Cardiac fibroblast (primary cell): ENCODE measurements at places on chromosomes 2 and 18.
A peak's percentile ranks its signal among the peaks of the same experiment; 100 is the strongest.

DNA sequence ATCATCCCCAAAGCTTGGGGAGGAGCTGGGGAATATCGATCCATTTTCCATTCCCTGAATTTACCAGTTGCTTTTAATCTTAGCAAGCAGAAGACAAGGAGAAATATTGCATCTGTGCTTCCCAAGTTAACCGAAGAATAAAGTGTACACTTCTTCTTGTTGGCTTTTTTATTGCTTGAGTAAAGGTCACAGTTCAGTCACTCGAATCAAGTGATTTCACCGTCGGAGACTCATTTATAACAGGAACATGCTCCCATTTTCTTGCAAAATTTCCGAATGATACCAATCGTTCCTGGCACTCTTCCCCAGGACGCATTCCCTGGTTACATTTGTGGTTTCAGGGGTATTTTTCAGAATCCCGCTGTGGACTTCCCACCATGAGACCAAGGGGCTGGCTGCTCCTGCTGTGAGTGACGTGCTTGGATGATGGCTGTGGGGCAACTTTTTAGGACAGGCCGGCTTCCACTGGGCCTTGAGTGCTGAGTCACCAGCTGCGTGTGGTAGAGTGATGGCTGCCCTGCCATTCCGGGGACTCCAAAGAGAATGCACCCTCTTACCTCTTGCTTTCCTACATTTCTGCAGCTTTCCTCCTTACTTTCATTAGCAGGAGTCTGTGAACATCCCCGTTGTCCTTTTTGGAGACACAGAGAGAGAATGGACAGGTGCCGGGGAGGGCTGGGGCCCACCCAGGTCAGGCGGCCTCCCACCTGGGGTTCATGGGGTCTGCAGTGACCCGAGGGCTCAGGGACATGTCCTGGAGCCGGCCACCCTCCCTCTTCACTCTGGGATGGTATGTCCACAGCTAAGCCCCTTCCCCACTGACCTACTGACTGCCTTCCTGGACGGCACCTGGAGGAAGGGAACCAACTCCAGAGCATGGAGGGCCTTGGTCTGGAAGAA lies 60.7 kb upstream of the HDAC4 start:
- no peak for DNase-seq

GRCh38 chr2:776038-776437 lies 98.8 kb upstream of the TMEM18 start:
- DNase-seq, result no peak

GRCh38 chr2:27118525-27119329 lies at the start of gene CGREF1:
Gene CGREF1, minus strand, starts transcription at chr2:27119128. Its CDS starts 14,762 bp downstream, at chr2:27104366.
- no peak for DNase-seq

DNA sequence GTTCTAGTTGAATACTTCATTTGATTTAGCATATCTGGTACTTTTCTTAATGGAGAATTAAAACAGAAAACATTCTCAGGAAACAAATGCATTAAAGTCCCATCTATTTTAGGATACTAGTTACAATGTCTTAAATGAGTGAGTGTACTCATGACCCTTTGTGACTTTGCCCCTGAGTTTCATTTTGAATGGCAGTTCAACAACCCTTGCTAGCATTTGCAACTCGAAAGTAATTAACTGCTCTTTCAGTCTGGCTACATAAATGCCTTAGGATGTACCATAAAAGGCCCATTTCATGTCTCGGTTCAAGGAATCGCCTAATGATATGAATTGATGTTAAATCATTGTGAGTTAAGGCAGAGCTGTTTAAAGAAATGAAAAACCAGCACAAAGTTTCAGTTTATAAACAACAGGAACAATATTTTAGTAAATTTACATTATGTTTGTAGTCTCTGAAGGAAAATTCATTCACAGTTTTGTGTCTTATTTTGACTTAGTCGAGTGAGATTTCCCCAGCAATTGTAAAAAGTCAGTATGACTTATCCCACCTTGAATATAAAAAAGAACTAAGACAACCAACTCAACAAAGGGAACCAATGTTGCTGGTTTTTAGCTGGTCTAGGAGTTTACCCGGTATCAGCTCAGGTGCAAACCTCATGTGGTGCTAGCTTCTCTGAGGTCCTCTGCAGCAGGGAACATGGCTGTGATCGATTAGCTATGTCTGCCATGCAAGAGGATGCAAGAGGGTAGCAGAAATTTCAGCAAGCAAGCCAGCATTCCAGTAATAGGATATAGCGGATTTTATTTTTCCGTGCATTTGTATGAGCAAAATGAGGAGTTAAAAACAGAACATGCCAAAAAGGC lies 386.2 kb downstream of the PTPRM start:
- no peak for DNase-seq

DNA sequence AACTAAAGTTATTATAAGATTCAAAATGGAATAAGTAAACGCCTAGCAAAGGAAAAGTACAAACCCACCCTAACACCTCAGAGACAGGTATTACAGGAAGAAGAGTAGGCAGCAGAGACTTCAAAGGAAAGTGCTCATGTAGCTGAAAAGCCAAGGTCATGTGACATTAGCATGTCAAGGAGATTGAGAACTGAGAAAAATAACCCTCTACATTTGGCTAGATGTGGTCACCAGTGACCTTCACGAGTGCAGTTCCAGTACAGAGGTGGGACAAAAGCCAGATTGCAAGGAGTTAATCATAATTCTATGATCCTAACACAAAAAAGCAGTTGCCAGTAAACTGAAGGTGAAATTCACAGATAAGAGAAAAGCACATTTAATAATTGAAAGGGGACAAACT lies 252.7 kb downstream of the ZEB2 start:
- DNase-seq, result no peak

DNA sequence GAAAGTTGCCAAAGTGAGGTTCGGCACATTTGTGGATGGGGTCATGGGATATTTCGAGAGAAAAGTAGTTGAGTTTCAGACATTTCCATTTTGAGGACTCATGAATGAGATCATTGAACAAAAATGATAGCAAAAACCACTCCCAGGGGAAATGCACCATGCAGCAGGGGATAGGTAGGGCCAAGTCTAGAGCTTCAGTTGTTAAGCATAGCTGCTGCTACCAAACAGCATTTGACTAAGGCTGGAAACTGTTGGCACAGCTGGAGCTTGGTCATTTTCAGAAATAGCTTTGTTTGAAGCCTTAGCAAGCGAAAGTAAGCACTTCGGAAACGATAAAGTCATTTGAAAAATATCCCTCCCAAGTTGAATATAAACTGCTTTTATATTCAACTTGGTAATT lies 431.8 kb downstream of the SOCS6 start:
- peak; percentile 5 for DNase-seq

- no peak for DNase-seq
These were observed 96.6 kb downstream of the MEIS1 start for GRCh38 chr2:66531567-66531966.

- DNase-seq, result no peak
These were observed 306.6 kb downstream of the PTH2R start for GRCh38 chr2:208713066-208713745.
